Mesenteric fat pad (tissue), 1 donor: ENCODE measurements at places on chromosomes 4 and X. TPM values are rescaled to one million over a fixed set of nuclear protein-coding genes. Genes with fewer than 3 reads are reported as not detected.

EGFL6 gene
- 15.7 TPM for total RNA-seq

PPARGC1A gene
- total RNA-seq, result 9.7 TPM

F8A3 gene
- 19.4 TPM for total RNA-seq

GABRA4 gene
- not detected for total RNA-seq

MAGEA11 gene
- total RNA-seq, result not detected

DNA sequence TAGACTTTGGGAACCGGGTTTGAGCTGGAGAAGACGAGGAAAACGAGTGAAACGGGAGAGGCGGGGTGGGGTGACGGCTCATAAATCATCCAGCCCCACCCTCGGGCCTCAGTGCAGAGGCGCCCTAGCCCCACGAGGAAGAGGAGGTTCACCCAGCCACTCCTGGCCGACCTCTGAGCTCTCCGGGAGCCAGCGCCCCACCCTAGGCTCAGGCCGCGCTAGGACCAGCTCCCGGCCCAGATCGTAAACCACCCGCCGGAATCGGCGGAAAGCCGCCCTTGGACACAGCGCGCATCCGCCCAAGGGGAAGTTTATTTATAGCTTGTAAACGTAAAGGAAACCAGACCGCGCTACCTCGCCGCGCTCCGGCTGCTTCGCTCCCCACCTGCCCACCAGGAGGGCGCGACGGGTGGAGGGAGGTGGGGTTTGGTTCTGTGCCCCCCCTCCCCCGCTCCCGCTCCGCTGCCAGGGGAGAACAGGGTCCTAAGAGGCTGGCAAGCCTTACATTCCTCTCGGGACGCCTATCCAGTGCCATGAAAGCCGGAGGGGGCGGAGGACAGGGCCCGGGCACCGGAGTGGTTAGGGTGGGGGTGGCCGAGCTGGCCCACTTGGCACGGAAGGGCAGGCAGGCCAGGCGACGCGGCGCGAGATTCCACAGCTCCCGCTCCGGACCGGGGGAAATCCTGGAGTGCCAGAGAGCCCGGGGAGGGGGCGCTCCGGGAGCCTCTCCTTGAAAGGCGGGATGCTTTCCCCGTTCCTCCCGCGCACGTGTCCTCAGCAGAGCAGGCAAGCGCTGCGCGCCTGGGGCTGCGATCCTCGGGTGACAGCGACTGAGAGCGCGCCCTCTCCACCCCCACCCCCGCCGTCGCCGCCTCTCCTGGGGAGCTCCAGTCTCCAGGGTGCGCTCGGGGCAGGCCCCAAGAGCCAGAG is 84.2 kb downstream of the BCOR start:
- peak; percentile 93 for DNase-seq

DNA sequence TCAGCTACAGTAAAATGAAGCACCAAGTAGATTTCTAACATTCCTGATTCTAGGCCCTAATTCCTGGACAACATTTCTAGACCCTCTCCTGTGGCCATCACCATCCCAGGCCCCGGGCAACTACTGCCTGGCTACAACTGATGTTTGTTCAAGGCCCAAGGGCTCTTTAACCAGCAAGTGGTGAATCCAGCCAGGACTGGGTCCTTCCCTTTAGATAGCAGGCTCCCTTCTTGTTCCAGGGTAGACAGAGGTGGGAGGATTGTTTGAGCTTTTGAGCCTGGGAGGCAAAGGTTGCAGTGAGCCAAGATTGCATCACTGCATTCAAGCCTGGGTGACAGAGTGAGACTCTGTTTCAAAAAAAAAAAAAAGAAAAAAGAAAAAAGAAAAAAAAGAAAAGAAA is 12.7 kb upstream of the AADAT start:
- DNase-seq, result no peak

GRCh38 chrX:68114573-68115129 is 318.6 kb downstream of the OPHN1 start:
- DNase-seq, result no peak

DNA sequence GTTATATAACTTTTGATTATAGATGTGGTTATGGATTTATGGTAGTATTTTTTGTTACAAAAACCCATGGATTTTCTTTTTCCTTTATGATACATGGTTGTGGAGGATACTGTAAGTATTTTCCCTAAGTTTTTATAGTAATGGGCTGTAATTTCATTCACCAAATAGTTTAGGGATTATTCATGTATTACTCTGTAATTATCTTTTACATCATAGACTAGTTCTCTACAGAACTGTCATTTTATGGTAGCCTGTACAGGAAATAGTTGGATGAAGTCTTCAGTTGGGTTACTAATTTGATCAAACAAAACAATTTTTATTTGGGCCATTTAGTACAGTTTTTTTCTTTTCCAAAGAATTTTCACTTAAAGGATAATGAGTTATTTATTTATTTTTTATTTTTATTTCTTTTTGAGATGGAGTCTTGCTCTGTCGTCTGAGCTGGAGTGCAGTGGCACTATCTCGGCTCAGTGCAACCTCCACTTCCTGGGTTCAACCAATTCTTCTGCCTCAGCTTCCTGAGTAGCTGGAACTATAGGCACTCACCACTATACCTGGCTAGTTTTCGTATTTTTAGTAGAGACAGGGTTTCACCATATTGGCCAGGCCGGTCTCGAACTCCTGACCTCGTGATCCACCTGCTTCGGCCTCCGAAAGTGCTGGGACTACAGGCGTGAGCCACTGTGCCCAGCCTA is 42.1 kb downstream of the RBPJ start:
- no peak for DNase-seq

GRCh38 chrX:40867352-40867751 is 132.0 kb upstream of the MED14 start:
- DNase-seq, result no peak

DNA sequence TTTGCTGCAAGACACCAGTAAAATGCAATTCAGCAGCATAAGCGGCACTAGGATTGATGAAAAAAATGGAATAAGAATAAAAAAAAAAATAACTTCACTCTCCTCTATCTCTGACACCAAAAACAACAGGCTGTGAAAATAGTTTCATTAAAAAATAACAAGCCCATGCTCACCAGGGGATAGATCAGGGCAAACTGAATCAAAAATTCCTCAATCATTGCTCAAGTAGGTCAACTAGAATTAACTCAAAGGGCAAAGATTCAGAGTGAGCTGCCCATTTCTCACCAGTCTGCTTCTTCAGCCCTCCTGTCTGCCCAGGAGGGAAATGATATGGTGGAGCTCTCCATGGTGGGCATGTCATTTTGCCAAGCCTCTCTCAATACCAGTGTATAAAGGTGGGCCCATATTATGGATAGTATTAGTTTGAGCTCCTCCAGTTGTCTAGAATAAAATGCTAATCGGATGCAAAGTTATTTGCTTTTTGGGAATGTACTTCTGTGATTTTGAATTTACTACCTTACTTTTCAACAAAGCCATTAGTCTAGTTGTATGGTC is 153.9 kb downstream of the UNC5C start:
- no peak for DNase-seq

DNA sequence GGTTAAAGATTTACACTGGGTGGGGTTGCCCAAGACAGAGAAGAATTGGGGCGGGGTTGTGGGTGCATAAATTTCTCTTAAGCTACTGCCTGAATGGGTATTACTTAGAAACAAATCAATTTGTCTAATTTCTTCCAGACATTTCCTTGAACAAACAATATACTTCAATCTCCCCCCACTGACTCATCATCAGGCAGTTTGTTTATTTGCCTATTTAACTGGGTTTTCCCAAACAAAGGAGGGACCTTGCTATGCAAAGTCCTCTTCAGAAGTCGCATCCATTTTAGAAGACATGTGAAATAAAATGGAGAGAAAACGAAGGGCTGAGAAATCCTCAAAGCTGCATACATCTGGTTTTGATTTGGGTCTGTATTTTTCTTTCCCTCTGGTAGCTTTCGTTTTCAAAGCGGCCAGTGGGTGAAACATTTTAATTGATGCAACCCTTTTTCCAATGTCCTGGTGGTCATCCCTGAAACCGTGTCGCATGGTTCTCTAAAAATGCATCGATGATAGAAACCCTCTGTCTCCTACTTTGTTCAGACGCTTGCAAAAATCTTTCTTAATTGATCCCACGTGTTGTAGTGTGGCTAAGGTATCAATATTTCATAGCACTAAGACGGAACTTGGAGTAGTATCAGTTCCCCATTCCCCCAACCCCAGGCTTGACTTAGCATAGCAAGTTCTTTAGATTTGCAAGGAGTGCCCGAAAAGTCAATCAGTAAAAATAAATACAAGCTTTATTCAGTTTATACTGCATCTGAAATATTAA is 115.1 kb upstream of the MXRA5 start:
- no peak for DNase-seq

DNA sequence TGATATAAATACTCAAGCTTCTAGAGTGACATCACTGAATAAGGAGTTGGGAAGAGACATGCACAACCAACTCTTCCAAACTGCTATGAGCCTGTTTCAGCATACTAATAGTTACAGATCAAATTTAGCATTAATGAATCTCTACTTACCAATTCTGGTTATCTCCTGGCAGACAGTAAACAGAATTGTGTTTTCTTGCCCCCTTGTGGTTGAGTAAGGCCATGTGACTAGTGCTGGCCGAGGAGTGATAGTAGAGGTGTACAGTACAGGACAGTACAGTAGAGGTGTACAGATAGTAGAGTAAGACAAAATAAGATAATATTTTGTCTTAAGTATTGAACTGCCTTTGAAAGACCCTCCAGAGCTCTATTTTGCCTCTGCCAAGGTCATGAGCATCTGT is 681.4 kb downstream of the GABRG1 start:
- no peak for DNase-seq
